ENCODE measurements at places on chromosomes 7 and 10.

- no peak for DNase-seq
These were observed 18.1 kb downstream of the LSM8 start for GRCh38 chr7:118202061-118202460.

DNA sequence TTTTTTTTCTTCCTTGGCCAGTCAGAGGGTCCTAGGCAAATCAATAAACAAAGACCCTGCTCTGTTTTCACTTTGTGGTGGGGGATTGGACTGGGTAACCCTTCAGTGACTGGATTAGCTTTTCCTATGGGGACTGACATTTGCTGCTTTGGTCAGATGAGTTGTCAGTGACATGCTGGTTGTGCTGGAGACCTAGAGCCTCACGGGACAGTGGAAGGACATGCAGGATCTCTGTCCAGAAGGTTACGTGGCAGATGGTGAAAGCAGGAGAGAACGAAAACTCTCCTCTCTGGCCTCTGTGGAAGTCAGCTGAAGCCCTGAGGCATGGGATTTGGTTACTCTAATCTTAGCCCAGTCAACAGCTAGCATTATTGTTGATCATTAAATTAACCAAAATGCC lies 90.0 kb upstream of the BMPER start:
- DNase-seq = no peak

DNA sequence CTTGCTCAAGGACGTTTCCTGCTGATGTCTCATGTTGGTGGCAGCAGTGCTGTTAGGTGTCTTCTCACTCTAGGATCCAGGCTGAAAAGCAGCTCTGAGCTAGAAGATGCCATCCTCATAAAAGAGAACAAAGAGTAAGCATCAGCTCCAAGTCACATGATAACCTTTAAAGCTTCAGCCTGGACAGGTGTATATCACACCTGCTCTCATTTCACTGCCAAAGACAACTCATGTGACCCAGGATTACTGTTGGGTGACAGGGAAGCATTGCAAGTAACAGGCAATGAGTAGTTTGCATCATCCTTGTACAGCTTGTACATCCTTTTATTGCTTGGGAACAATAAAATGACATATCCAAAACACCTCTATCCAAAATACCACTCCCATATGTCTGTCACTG lies 423.4 kb upstream of the DPP6 start:
- DNase-seq = no peak

DNA sequence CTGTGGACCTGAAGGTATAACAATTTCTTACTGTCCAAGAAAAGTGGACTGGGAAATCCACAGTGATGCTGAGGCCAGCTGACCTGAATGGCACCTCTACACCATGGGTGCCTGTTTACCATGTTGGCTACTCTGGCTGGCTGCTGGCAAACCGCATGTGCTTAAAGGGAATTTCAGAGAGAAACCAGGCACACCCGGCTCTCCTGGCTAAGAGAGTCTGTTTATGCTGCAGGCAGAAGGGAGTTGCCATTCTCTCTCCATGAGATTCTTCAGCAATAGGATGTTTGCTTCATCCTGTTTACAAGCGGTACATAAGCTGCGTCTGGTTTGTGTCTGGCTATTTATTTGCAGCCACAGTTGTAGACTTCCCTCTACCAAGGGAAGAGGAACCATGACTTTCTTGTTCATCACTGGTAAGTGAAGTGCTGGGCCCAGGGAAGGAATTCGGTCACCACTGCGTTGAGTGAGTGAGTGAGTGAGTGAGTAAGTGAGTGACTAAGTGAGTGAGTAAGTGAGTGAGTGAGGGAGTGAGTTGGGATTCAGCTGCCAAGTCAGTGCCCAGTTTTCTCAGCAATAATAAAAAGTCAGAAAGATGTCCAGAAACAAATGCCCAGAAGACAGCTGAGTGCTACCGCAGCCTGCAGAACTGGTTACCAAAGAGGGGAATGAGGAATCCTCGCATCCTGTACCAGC lies 90.4 kb downstream of the COBL start:
- no peak for DNase-seq

DNA sequence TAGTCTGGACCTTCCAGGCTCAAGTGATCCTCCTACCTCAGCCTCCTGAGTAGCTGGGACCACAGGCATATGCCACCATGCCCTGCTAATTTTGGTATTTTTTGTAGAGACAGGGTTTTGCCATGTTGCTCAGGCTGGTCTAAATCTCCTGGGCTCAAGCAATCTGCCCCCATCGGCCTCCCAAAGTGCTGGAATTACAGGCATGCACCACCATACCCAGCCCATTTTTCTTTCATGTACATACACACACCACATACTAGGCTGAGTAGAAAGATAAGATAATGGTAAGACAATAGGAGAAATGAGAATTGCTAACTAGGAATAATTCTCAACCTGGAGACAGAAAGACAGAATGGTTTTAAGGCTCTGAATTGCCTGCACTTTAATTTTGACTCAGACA lies 83.8 kb downstream of the CPEB3 start:
- no peak for DNase-seq

- no peak for DNase-seq
These were observed 568.8 kb downstream of the HTR7 start for GRCh38 chr10:90289037-90289436.

- DNase-seq = no peak
These were observed 396.4 kb upstream of the AKR1E2 start for GRCh38 chr10:4429571-4429970.

GRCh38 chr10:93873420-93874115 lies 20.2 kb upstream of the SLC35G1 start:
- DNase-seq = no peak
